Activated CD4-positive, alpha-beta memory T cell treated with anti-CD3 and anti-CD28 coated beads for 36 hours (primary cell): ENCODE measurements at places on chromosomes 1 and 21.

DNA sequence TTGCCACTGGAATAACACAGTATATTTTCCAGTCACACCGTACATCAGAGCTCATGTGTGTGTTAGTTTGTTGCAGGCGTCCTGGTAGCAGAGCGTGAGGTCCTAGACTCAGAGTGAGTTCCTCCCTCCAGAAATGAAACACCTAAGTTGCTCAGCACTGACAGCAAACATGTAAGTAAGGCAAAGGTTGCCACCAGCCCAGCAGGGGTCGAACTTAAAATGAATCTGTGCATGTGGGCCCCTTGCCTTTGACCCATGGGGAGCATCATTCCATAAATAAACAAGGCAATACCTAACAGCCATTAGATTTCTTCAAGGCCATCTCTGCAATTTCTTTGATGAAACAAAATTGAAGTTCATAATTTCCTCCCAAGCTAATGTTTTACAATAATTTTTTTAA is 125.3 kb upstream of the ERG start:
- DNase-seq = no peak

GRCh38 chr1:32465578-32465933 is 684 bp downstream of the ZBTB8B start:
- no peak for DNase-seq

DNA sequence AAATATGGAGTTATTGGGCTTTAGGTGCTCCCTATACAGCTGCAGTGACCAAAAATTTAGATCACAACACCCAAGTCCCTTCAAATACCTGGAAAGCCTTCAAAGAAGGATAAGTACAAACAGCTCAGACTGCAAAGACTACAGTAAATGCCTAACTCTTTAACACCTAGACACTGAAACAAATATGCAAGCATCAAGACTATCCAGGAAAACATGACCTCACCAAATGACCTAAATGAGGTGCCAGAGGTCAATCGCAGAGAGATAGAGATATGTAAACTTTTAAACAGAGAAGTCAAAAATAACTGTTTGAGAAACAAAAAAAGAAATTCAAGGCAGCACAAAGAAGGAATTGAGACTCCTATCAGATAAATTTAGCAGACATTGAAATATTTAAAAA is 753.8 kb upstream of the B3GALT2 start:
- no peak for DNase-seq

GRCh38 chr1:192797143-192797542 is 11.7 kb upstream of the RGS2 start:
- DNase-seq = no peak

- no peak for DNase-seq
These were observed 3.9 kb downstream of the GALE start for GRCh38 chr1:23796466-23797271.

GRCh38 chr1:174314433-174314832 is 133.3 kb upstream of the GPR52 start:
- DNase-seq = no peak

GRCh38 chr1:165647517-165647916 is 16.5 kb downstream of the MGST3 start:
- no peak for DNase-seq

DNA sequence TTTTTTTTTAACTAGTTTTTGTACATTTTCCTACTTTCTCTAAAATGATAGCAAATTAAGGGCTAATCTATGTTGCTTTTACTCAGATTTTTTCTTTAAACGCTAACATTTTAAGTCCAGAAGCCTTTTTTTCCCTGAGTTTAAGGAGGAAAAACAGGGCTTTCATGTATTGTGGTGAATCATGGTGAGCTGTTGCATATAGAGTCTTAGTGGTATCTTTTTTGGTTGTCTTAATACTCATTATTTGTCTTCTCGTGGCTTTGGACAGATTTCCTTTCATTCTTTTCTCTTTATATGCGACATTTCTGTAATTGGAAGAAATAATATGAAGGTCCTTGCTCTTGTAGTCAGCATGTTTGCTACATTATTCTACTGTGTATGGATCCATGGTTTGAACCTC is 1015.6 kb downstream of the PLA2G4A start:
- no peak for DNase-seq

- no peak for DNase-seq
These were observed 50.6 kb downstream of the COLGALT2 start for GRCh38 chr1:183986941-183987340.

GRCh38 chr1:57319791-57320190 is 104.1 kb downstream of the DAB1 start:
- no peak for DNase-seq

DNA sequence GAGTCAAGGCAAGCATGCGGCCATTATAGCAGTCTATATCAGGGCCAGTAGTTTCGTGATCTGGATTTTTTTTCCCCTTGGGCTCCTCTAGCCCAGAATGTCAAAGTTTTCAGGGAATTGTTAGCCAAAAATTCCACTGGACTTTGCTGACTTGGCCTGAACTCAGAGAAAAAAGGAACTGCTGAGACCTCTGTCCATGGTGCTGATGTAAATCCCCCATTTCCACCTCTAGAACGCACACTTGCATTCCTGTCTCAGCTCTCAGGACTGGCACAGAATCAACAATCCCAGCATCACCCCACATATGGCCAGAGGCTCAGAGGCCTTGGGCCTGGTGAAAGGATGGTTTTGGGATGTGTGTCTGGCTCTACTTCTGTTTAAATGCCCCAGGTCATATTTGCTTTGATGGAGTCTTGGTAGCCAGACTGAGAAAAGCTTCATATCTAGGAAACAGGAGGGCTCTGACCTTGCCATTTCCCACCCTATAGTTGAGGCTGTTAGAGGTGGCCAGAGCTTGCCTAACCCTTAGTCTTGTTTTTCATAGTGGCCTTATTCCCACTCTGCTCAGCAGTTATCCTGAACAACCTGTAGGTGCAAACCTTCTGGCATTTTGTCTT is 16.9 kb upstream of the EFCAB14 start:
- DNase-seq = no peak

GRCh38 chr1:8364528-8365442 is 46.9 kb downstream of the SLC45A1 start:
- DNase-seq = no peak

GRCh38 chr1:11176081-11176706 is 13.0 kb upstream of the ANGPTL7 start:
- no peak for DNase-seq

DNA sequence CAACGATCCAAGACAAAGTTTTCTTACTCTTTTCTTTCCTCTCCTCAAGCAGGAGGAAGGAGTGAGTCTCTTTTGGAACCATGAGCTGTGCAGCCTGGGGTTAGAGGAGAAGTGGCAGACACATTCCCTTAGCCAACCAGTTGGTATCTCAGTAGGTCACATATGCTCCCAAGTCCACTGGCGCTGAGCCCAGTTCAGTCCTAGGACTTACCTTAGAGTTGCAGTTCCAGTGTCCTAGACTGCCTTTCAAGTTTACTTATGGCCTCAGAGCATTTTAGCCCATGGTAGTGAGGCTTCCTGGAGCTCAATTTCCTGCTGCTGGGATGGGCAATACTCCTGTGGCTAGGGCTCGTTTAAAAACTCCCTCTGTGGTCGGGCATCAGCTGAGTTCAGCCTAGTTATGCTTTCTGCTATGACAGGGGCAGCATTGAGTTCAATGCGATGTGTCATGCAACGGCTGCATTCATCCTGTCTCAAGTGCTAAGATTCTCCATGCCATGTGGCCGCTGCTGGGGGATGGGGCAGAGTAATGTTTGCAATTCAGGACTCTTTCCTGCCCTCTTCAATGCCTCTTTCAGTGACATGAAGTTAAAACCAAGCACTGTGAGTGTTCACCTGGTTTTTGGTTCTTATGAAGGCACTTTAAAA is 103.8 kb downstream of the LRRC7 start:
- no peak for DNase-seq

GRCh38 chr1:117260761-117261423 is 50.2 kb upstream of the VTCN1 start:
- DNase-seq = no peak

DNA sequence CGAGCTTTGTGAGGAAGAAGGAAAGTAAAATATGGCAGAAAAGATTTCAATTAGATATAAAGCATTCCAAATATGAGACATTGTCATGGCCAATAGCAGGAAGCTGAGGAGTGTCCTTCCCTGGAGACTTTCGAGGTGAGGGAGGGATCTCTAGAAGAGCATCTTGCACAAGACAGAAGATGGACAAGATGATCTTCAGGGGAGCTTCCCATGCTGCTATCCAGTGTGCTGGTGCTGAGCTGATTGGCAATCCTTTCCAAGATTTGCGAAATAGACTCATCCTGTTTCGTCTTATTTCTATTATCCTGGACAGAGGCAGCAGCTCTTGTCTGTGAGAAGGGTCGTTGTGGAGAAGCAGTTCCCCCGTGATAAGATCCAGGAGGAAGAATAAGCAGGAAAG is 342.0 kb upstream of the CAMK1G start:
- DNase-seq = no peak

DNA sequence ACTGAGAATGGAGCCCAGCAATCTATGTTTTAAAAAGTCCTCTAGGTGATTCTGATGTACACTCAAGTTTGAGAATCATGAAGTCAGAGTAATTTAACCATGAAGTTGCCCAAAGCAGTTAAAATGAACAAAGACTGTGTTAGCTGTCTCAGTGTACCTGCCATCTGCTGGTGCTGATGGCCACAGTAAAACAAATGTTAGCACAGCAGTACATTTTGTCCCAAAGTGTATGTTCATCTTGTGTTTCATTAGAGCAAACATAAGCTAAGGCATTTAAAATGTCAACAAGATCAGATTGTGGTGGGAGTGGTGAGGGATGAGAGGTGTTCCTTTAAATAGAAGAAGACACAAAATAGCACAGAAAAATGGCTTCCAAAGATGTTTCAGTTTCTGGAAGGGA is 31.1 kb downstream of the FYB2 start:
- no peak for DNase-seq

GRCh38 chr1:209692296-209692695 is 12.3 kb upstream of the HSD11B1 start:
- no peak for DNase-seq

- no peak for DNase-seq
These were observed 16.9 kb downstream of the PLA2G4A start for GRCh38 chr1:186845576-186846210.

GRCh38 chr21:26140164-26140579 is 30.4 kb downstream of the APP start:
- DNase-seq = no peak
